ENCODE measurements at places on chromosomes 12 and 14.

- DNase-seq: no peak
These were observed 149.3 kb downstream of the DPF3 start for GRCh38 chr14:72744416-72745120.

- DNase-seq: no peak
These were observed 105.2 kb downstream of the FGD4 start for GRCh38 chr12:32504591-32504990.

GRCh38 chr14:89377544-89377943 is 39.5 kb downstream of the FOXN3 start:
- DNase-seq: no peak

DNA sequence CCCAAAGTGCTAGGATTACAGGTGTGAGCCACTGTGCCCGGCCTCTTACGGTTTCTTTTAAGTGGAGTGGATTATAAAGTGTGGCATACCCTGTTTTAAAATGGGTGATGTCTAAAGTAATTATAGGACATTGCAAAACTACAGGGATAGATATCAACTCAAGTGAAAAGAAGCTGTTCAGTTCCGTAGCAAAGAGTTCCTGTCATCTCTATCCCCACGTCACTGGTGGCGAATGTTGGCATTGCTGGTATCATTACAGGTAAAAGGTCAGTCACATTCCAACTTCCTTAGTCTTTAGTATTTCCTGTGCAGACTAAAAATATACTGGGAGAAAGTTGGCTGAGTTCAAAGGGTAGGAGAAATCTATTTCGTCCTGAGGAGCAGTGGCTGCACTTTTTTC is 95.6 kb upstream of the SLC38A2 start:
- DNase-seq: no peak
